ENCODE measurements at places on chromosomes 3 and 15.
A peak's percentile ranks its signal among the peaks of the same experiment; 100 is the strongest.

GRCh38 chr15:65421360-65422215 is 1.2 kb downstream of the IGDCC4 start:
- DNase-seq = no peak

DNA sequence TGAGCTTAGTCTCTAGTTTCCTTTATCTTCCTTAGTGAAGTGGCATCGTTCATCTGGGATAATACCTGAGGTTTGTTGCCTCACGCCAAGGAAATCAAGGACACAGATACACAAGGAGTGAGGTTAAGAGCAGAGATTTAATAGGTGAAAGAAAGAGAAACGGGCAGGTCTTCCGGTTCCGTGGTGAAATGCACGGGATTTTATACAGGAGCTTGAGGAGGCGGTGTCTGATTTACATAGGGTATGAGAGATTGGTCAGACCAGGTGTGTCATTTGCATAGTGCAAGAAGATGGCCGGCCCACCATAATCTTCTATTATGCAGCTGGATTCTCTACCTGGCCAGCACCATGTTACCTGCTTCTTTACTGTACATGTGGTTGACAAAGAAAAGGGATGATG is 17.2 kb downstream of the ARRDC4 start:
- DNase-seq = no peak

GRCh38 chr3:58101499-58102389 is 93.5 kb downstream of the FLNB start:
- no peak for DNase-seq

GRCh38 chr3:132351222-132351806 is 34.1 kb downstream of the ACP3 start:
- DNase-seq = peak; percentile 5

- DNase-seq = no peak
Observed at GRCh38 chr3:133381346-133382109, 18.3 kb upstream of the BFSP2 start.

GRCh38 chr3:13114811-13115575 is 41.8 kb upstream of the IQSEC1 start:
- no peak for DNase-seq

- DNase-seq = no peak
Observed at GRCh38 chr3:165211721-165212120, 15.5 kb upstream of the SLITRK3 start.

DNA sequence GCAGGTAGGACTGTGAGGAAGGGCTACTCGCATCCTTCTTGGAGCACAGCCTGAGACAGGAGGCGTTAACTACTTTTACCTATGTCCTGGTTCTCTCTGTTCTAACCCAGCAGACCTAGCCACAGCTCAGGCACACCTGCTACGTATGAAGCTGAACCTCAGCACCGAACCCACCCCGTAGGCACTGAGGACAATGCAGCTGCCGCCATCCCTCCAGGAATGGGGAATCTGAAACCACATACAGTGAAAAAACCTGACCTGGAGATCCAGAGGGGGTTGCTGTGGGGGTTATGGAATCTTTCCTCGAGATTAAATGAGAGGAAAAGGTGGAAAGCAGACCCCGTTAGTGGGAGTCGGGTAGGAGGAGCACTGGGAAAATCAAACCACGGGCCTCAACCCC is 14.4 kb downstream of the MST1R start:
- DNase-seq = no peak

- DNase-seq = peak; percentile 23
Observed at GRCh38 chr3:172914854-172915253, 164.3 kb downstream of the ECT2 start.

DNA sequence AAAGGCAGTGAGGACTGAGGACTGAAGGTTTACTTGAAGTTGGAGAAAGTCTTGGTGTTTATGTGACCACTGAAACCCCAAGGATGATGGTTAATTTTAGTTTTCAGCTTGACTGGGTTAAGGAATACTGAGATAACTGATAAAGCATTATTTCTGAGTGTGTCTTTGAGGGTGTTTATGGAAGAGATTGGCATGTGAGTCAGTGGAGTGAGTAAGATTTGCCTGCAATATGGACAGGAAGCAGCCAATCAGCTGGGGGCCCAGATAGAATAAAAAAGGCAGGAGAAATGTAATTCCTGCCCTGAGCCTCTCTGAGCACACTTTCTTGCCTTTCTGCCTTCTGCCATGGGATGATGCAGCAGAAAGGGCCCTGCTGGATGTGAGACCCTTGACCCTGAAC is 92.4 kb downstream of the KBTBD8 start:
- no peak for DNase-seq

- DNase-seq = no peak
Observed at GRCh38 chr3:187841560-187841959, 96.3 kb upstream of the BCL6 start.

DNA sequence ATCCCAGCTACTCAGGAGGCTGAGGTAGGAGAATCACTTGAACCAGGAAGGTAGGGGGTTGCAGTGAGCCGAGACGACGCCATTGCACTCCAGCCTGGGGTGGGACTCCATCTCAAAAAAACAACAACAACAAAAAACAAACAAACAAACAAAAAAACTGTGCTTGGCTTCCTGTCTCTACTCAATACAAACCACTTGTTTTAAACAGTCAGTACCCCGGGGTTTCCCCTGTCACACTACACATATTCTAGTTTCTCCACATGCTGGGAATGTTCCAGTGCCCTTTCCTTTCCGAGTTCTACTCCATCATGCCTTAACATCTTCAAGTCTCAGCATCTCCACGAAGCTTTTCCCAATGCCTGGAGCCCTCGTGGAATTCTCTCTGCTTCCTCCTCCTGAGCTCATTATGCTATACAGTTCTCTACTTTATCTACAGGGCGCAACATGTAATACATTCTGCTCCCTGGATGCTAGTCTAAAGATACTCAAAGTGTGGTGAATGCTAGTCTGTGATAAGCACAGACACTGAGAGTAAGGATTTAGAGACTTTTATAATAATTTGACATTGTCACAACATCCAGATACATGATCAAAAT is 7.8 kb downstream of the EMC3 start:
- no peak for DNase-seq

DNA sequence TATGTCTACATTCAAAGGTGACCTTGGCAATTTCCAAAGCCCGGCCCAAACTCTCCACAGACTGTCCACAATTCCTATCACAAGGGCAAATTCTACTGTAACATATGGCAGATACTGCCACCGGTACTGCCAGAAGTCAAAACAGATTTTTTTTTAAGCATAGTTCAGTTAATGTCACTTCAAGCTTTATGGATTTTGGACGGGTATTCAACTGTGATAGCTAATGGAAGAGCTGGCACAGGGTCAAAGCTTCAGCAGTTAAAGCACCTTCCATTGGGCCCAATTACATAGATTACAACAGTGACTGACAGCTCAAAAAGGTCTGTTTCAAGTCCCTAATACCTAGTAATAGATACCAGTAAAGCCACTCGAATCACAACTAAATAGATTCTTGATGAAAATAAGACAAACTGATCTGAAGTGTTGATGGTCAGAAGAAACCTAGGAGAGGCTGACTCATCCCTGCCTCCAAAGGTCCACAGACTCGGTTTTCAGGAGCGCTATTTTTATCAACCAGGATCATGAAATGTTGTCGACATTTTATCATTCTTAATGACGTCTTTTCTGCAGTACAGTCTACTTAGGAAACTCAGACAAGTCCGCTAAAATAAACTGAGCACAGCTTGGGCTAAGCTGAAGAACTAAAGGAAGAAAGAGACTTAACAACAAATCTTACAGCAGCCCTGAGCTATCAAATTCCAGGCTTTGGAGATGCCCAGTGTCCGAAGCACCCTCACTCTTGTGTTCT is 38.7 kb downstream of the ANXA2 start:
- DNase-seq = no peak

DNA sequence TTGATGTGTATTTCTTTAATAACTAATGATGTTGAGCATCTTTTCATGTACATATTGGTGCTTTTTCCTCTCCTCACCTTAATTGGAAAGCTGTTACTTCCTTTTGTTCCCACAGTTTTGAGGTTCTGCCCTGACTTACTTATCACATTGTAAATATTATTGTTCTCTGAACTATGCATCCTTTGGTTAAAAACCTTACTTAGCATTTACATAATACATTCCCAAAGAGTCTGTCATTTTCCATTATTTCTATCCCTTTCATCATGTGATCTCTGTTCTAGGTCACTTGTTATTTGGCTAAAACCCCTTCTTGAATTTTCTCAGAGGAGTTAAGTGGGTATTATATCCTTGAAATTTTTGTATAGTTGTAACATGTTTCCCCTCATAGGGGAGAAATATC is 33.0 kb downstream of the SLC12A6 start:
- no peak for DNase-seq

DNA sequence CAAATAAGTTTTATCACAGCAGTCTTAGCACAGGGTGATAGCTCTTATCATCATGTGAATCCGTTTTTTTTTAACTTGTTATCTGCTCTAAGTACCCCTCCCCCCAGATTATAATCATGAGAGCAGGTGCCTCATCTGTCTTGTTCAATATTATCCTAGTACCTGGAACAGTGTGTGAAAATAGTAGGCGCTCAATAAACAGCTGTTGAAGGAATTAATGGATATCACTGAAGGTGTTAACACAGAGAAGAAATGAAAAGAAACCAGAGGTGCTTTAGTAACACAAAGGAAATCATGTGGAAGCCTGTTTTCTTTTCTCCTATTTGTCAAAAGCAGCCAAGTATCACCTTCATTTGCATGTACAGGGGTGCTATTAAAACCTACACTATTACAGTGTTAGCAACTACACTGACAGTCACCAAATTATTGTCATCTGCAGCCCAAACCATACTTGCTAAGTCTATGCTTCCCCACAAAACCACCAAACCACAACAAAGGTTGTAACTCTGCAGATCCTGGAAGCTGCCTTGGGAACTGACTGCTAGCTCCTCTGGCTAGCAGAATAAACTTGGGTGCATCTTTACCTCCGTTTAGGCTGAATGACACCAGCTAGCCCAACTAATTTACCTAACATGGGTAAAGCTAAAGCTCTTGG is 2.9 kb downstream of the XPC start:
- DNase-seq = peak; percentile 92

- no peak for DNase-seq
Observed at GRCh38 chr15:58161436-58161930, 23.3 kb downstream of the AQP9 start.

- no peak for DNase-seq
Observed at GRCh38 chr15:68583321-68583720, 4.5 kb downstream of the CORO2B start.

- DNase-seq = no peak
Observed at GRCh38 chr3:52484680-52485461, 10.3 kb upstream of the STAB1 start.

DNA sequence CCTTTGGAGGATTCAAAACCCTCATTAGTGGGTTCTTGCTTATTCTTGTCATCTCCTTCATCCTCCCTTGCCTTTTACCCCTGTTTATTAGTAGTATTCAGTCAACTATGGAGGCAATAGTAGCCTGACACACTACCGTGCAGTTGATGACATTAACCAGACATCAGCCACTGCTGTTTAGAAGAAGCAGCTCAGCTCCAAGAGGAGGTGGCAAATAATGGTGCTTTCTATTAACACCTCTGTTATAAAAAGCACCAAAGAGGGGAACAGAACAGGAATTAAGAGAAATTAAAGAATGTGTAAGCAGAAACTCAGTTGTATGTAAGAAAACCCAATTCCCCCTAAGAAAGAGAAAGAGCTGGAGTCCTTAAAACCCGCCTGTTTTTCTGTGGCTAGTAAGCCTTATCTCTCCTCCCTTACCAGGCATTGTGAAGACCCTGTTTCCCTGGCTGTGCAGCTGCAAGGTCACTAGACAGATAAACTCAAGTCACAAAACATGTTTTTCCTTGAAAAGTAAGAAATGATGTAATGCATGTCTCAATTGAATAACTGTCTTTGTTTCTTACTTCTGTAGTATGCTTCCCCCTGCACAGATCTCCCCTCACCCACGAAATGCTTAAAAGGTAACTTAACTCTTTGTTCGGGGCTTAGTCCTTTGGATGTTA is 21.2 kb downstream of the CCR4 start:
- peak; percentile 68 for DNase-seq

Measured in common myeloid progenitor, CD34-positive (primary cell).